ENCODE measurements at places on chromosomes 7 and 10. TPM values are rescaled to one million over a fixed set of nuclear protein-coding genes. Genes with fewer than 3 reads are reported as not detected.

IFIT1 gene
- 58.4 TPM for total RNA-seq

- no peak for DNase-seq
Measured at GRCh38 chr10:66552331-66552730, 373.5 kb upstream of the LRRTM3 start.

DNA sequence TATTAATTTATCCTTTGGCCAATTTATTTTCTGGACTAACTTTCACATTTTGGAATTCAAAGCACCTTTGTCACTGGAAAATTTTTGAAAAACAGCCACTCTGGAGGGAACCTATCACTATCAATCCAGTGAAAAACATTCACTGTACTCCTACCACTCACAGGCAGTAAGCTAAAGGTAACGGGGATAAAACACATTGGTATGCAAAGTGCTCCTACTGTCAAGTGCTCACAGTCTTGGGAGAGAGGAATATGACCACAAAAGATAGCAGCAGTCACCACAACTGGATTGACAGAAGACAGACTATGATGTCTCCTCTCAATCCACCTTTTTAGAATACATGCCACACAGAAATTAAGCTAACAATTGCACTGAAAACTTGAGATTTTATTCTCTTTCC, 13.3 kb downstream of the GSAP start:
- DNase-seq, result no peak

GRCh38 chr10:102801978-102802377, 35.2 kb downstream of the CYP17A1 start:
- DNase-seq, result no peak

GRCh38 chr10:12279281-12279680, 70.1 kb upstream of the CAMK1D start:
- DNase-seq, result no peak

DNA sequence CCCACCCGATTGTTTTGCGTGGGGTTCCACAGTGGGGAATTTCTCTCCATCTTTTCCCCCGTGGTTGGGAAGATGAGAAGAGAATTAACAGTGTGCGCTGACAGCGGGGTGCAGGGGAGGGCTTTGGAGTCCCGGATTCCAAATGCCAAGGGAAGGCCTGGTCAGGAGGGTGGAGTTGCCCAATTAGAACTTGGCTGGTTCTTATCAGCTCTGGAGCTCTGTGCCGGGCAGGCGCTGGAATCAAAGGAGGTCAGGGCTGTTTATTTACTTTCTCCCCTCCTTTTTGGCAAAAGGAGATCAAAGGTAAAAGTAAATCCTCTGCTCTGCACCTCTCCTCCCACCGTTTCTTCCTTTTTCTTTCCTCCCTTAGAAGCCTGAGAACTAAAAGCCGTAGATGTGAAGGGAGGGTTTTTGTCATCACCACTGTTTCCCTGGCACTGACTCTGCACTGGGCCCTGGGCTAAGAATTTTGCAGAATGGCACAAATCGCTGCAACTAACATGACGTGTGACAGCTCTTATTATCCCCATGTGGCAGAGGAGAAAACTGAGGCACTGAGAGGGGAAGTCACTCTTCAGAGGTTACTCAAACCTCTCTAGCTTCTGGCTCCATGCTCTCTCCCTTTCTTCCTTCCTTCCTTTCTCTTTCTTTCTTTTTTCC, 95.2 kb upstream of the ZNF716 start:
- no peak for DNase-seq

GRCh38 chr7:57438244-57438643, 11.7 kb upstream of the ZNF716 start:
- DNase-seq, result no peak

GRCh38 chr7:1550846-1551155, 5.2 kb downstream of the TMEM184A start:
- no peak for DNase-seq

ATRNL1 gene
- 7.1 TPM for total RNA-seq

MPP7 gene
- 4.8 TPM for total RNA-seq

- no peak for DNase-seq
Measured at GRCh38 chr7:93879356-93879755, 11.2 kb downstream of the TFPI2 start.

GUSB gene
- total RNA-seq, result 20.6 TPM

LRRD1 gene
- total RNA-seq, result 0.31 TPM

ITGA8 gene
- total RNA-seq, result 8.4 TPM

DNA sequence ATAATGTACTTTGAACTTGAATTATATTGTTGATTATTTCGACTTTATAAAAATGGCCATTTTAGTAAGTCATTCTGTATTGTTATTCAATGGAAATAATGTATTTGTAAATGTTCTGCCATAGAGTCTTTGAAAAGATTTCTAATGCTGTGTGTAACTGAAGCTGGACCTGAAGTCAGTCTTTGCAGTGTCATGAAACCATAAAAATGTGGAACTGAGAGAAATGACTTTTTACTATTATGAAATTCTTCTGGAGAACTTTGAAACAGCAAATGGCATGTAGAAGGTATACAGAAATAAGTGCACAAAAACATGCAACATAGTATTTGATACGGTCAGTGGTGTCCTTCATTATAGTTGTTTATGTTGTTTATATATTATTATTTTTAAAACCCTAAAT, 59.7 kb upstream of the ADRA2A start:
- no peak for DNase-seq

ERV3-1 gene
- total RNA-seq, result 13.4 TPM
